ENCODE measurements at places on chromosomes 12 and 14. TPM values are rescaled to one million over a fixed set of nuclear protein-coding genes. Genes with fewer than 3 reads are reported as not detected.

GRCh38 chr14:66088656-66089055 lies 397.5 kb upstream of the CCDC196 start:
- DNase-seq, result peak; percentile 56

GRCh38 chr14:74684434-74684833 lies 28.4 kb downstream of the AREL1 start:
- DNase-seq, result no peak

GRCh38 chr14:76929927-76930326 lies 98.6 kb downstream of the IRF2BPL start:
- no peak for DNase-seq

DNA sequence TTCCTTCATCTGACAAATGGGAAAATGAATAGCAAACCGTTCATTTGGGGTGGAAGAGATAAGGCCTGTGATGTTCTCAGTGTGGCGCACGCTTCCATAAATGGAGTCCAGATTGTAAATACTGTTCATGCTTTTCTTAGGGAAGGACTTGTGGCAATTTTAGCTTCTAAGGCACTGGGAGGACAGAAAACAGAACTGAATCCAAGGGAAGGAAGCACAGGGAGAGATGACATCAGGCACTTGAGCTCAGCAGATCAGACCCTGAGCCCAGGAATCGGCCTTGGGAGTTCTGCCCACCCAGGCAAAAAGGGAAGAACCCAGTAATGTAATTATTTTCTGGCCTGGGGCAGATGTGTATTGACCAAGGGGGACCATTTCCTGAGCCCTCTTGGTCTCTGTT lies 7.2 kb upstream of the SH2B3 start:
- DNase-seq, result no peak

DNA sequence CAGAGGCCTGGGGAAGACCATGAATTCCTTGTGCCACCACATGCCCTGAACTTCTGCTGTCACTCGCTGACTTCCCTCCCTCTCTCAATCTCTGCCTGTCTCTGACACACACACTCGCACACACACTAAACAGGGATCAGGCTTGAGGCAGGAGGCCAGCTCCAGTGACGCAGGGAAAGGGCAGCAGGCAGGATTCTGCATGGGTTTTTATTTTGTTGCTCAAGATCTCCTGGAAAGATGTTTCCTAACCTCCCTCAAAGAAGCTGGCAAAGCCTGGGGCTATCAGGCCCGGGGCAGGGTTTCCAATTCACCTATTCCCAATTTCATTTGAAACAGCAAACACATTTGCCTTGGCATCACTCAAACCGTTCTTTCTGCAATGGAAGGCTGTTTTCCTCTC lies 27.7 kb upstream of the PEX5 start:
- no peak for DNase-seq

DNA sequence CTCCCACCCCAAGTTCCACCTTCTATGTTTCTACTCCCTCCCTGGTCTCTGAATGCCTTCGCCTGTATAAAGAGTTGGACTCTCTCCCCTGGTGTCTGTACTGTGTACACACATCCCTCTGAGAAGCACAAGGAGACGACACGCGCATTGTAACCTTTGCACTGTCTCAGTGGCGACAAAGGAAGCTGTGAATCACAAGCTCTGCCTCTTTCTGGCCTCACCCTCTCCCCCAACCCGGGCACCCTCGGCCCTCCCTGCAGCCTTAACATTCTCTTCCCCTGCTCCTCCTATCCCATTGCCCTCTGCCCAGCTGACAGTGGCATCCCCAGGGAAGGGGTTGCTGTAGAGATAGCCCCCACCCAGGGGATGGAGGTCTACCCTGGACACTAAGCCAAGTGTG lies 2.5 kb upstream of the SMARCD1 start:
- DNase-seq, result no peak

GRCh38 chr12:49403971-49404450 lies 36.7 kb downstream of the SPATS2 start:
- DNase-seq, result no peak

- no peak for DNase-seq
Observed at GRCh38 chr12:5384015-5384414, 47.9 kb upstream of the NTF3 start.

DNA sequence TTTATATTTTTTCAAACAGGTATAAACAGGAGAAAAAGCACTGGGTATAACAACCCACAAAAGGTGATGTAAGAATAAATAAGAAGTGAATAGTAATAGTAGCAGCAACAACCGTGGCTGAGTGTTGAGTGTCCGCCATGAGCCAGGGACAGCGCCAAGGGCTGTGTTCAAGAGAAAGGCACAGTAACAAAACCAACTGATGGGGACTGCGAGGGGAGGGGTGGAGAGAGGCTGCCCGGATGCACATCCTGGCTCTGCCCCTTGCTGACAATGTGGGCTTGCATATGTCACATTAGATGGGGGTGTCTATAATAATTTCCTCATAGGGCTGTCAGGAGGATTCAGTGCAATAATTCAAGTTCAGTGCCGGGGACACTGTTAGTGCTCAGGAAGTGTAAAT lies 912.4 kb downstream of the VRK1 start:
- no peak for DNase-seq

GRCh38 chr14:96888593-96888992 lies 91.4 kb downstream of the VRK1 start:
- no peak for DNase-seq

GRCh38 chr12:123427036-123427769 lies 9.3 kb downstream of the RILPL2 start:
- DNase-seq, result no peak

DNA sequence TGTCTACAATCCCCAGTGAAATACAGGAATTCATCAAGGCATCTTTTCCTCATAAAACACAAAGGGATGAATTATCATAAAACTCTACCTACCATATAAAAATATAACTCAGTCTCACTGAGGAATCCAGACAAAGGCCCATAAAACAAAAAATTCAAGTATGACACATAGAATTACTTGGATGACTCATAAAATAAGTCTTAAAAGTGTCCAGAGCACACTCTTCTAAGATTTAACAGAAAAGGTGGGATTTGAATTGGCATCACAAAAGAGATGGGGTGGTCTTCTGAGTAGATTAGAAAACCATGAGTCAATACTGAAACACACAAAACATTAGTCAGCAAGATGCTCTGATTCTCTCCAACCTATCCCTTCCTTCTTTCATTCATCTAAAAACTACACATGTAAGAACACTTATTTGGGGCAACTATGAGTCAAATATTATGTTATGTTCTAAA lies 202.7 kb upstream of the GARIN6 start:
- DNase-seq, result no peak

DNA sequence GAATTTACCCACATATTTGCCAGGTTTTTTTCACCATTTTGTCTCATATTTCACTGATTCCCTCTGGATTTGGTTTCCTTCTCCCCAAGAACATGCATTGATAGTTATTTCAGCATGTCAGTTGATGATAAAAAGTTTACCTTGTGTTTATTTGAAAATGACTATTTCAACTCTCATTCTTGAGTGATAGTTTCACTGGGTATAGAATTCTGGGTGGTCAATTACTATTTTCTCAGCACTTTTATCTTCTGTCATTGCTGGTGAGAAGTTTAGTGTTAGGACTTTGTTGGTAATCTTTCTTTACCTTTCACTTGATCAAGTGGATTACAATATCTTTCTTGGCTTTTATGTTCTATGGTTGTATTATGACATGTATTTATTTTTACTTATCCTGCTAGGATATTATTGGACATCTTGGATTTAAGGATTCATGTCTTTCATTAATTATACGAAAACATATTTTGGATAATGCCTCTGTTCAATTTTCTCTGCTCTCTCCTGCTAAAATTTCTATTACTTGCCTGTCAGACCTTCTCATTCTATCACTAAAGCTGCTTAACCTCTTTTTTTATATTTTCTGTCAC lies 338.6 kb downstream of the MED13L start:
- no peak for DNase-seq

GRCh38 chr12:22530-23201 lies 43.9 kb upstream of the IQSEC3 start:
- no peak for DNase-seq

Gene VDR
- 19.1 TPM for polyA plus RNA-seq

Gene REC8
- 51.4 TPM for polyA plus RNA-seq

Gene CLEC1B
- not detected for polyA plus RNA-seq

Gene SLCO1B1
- not detected for polyA plus RNA-seq

Gene PLEKHG7
- 0.45 TPM for polyA plus RNA-seq

Gene TAS2R43
- not detected for polyA plus RNA-seq

Gene SERPINA12
- polyA plus RNA-seq, result not detected

Gene EXOC3L4
- 15.6 TPM for polyA plus RNA-seq

Gene IL22
- not detected for polyA plus RNA-seq

Gene SALL2
- polyA plus RNA-seq, result 5.5 TPM

Gene DYNLL1
- 757 TPM for polyA plus RNA-seq

Gene CLEC6A
- polyA plus RNA-seq, result not detected

Gene HAL
- polyA plus RNA-seq, result not detected

Data from kidney (tissue), 22 donors.